ENCODE measurements at places on chromosomes 7 and 10.
A peak's percentile ranks its signal among the peaks of the same experiment; 100 is the strongest.

DNA sequence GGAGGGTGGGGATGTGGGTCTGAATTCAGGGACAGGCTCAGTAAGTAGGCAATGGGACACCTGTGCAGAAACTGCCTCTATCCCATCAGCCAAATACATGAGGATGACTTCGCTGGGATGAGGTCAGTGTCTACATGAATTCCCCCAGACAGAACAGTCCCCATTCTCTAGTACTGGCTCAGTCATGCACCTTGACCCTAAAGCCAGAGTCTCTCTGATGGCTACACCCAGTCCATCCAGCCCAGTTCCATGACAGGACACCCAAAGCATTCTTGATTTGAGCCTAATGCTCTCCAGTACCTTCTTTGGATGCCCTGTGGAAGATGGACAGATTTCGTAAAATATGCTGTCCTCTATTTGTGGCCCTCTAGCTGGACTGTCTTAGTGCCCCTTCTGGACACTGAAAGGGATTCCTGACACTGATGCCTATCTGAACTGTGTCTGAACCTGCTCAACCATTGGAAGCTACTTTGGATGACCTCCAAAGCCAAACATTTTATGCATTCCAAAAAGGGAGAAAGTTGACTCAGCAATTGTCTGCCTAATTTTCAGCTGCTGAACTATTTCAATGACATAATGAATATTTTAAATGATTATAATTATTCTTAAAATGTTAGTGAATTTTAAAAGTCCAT lies 14.6 kb downstream of the SFRP4 start:
- no peak for DNase-seq

DNA sequence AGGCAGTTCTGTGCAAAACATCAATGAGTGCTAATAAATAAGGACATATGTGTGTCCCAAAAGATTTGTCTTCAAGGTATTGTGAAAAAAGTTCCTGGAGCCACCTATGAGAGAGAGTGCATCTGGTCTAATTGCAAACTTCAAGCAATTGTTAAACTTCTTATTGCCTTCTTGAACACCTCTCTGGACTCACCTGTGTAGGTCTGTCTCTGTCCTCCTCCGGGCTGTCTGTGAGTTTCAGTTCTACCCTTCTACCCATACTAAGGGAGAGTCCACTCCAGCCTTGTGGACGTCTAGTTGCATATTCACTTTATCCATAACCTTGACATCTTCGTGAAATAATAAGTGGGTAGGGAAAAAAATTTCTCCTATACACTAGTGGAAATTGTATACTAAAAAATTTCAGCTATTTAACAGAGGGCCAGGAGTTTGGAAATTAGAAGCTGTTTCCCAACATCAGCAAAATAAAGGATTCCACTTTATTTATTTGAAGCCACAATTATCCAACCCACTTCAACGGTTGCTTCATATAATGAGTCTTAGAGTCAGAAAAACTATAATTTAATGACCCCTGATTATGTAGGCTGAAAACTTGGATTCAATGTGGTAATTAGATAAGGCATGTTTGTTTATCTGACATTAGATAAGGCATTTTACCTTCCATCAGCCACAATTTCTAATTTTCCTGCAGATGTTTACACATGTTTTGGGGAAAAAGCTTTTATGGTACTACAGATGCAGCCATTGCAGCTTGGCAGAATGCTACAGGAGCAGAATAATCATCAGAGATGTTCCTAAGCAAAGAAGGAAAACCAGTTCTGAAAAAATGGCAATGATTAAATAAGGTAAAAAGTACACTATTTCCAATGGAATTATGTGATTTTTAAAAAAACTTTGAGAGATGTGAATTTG lies 150.8 kb upstream of the FAM3C start:
- DNase-seq, result no peak

- no peak for DNase-seq
Measured at GRCh38 chr10:133144771-133145170, 15.2 kb upstream of the KNDC1 start.

DNA sequence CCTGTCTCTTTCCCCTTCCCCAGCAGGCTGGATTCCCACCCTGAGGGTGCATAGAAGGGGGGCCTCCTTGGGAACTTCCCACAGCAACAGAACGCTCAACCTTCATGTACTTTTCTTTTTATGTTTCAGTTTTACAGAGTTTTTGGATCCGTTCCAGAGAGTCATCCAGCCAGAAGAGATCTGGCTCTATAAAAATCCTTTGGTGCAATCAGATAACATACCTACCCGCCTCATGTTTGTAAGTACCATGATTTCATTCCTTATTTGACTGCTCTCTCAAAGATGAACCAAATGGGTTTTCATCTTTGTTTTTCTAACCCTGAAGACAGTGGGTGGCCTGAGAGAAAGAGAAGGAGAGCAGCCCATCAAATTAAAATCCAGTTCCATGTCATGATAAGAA lies 46.7 kb downstream of the PLPP4 start:
- no peak for DNase-seq

DNA sequence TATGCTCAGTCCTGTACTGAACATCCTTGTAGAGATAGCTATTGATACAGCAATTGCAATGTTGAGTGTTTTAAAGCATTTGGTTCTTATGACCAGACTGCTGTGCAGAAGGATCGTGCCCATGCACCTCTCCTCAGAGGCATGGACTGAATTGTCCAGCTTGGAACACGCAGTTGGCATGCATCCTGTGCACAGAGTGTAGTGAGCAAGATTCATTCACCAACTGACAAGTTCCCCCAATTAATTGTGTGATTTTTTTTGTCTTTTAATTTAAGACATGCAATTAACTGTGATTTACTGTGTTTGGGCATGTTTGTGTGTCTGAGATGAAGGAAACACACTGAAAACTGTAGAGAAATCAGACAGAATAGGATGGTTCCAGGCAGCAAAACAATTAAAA lies 323.7 kb downstream of the CDK14 start:
- DNase-seq, result no peak

- no peak for DNase-seq
Measured at GRCh38 chr7:2019461-2019710, 213.4 kb downstream of the MAD1L1 start.

DNA sequence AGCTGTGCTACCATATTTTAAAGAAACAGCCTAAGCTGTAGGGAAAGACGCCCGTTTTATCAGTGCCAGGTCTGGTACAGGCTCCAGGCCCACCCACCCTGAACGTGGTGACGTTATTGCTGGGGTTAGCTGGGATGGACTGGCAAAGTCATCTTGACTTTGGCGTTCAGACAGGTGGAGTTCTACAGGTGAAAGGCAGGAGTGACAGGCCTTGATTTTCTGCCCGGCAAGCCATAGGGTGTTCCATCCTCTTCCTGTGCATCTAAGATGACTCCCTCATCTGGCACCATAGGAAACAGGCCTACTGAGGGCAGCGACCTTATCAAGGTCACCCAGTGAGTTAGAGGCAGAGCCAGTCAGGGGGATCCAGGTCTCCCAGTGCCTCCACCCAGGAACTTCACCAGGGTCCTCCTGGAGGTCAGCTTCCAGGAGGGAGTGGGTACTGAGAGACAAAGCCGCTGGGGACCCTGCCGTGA lies 41.6 kb downstream of the HK1 start:
- no peak for DNase-seq

- DNase-seq, result no peak
Measured at GRCh38 chr10:124320778-124321432, 97.8 kb downstream of the OAT start.

- peak; percentile 65 for DNase-seq
Measured at GRCh38 chr10:120735773-120736371, 115.3 kb upstream of the WDR11 start.

GRCh38 chr7:84364708-84365107 lies 170.1 kb upstream of the SEMA3A start:
- no peak for DNase-seq

GRCh38 chr7:6579446-6579845 lies 2.2 kb downstream of the ZDHHC4 start:
- DNase-seq, result peak; percentile 52

- peak; percentile 0 for DNase-seq
Measured at GRCh38 chr7:11373546-11374142, 400.0 kb downstream of the PHF14 start.
